Stimulated activated CD8-positive, alpha-beta memory T cell treated with anti-CD3 and anti-CD28 coated beads, Interleukin-7, amount 100 ng/mL, for 48 hours (primary cell): ENCODE measurements at places on chromosomes 13 and 19.

- DNase-seq: no peak
These were observed 150.6 kb upstream of the SPACA7 start for GRCh38 chr13:112225429-112226090.

- peak; percentile 39 for DNase-seq
These were observed at the start of gene ETV2 for GRCh38 chr19:35641515-35642151. ETV2 (plus strand) TSS chr19:35641745; CDS start chr19:35642461, 716 bp downstream.

DNA sequence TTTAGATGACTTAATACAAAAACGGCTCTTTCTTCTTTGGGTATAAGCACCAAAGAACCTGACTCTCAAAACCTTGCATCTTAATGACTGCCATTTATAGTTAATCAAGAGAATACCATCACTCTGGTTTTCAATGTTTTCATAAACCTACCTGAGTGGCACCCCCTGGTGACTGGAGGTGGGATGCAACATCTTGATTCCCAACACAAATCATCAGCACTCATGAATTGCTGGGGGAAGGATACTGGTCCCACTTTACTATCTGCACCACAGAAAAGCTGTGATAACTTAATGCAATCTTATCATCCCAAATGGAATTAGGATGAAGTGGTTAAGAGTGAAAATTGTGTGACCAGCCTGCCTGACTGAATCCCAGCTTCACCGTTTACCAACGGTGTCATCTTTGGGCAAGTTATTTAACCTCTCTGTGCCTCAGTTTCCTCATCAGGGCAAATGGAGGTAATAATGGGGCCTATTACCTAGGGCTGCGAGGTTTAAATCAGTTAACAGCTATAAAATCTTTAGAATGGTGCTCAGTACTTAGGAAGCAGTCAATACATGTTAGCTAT lies 366.4 kb downstream of the KLF12 start:
- no peak for DNase-seq

- no peak for DNase-seq
These were observed 268.9 kb downstream of the IRS2 start for GRCh38 chr13:109517517-109517916.

- DNase-seq: no peak
These were observed 7.3 kb downstream of the FXYD3 start for GRCh38 chr19:35122687-35123551.

GRCh38 chr13:21014502-21015170 lies 46.8 kb downstream of the LATS2 start:
- DNase-seq: no peak

DNA sequence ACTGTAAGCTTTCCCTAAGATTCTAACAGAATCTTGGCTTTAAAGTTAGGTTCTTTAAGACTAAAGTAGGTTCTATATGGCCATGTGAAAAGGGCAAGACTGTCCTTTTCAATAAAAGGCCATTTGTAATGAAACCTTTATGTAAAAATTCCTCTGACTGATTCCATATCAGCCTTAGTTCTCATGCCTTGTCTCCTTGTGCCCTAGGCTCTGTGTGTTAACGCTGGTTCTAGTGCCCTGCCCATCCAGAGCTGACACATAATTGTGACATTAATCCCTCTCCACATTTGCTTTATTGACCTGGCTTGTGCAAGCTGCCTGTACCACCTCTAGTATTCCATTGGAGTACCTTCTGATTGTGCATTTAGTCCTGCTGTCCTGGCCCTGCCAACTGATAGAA lies 28.2 kb downstream of the CYSLTR2 start:
- no peak for DNase-seq

DNA sequence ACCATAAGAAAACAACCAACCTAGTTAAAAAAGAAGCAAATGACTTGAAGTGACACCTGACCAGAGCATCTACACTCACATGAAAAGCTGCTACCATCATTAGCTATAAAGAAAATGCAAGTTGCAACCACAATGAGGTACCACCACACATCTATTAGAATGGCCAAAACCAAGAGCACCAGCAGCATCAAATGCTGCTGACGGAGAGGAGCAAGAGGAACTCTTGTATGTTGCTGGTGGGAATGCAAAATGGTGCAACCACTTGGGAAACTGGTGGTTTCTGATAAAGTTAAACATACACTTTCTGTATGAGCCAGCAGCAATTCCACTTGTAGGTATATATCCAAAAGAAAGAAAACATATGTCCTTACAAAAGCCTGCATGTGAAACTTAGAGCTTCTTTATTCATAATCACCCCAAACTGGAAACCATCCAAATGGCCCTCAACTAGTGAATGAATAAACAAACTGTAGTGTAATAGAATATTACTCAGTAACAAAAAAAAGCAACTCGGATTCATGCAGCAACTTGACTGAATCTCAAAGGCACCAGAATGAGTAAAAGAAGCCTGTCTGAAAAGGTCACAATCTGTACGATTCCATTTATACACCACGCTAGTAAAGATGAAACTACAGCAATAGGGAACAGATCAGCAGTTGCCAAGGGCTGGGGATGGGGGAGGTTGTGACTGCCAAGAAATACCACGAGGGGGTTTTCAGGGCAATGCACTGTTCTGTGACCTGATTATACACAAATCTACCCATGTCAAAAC lies 60.9 kb upstream of the RANBP3 start:
- DNase-seq: peak; percentile 50

- DNase-seq: no peak
These were observed 19.8 kb downstream of the MAST3 start for GRCh38 chr19:18117364-18117691.

GRCh38 chr13:25463496-25463895 lies 91.7 kb downstream of the ATP8A2 start:
- no peak for DNase-seq

GRCh38 chr13:23979361-23980159 lies 82.3 kb upstream of the C1QTNF9B start:
- DNase-seq: peak; percentile 15

GRCh38 chr13:98922306-98922705 lies 55.6 kb downstream of the DOCK9 start:
- no peak for DNase-seq

DNA sequence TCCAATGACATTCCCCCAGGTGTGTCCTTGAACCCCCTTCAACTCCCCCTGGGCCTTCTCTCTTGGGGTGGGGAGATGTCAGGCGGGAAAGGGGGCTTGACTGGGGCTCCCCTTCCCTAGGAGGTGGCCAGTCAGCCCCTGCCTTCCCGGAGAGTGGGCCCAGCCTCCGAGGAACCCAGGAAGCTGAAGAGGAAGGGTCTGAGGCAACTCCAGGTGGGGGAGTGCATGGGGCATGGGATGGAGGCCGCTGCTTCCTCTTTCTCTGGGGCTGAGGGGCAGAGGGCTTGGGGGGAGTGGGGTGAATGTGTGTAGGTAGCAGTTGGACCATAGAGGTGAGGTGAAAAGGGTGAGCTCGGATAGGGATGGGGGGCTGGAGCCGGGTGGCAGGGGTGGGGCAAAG lies 2.7 kb upstream of the INAFM1 start:
- DNase-seq: no peak

- DNase-seq: no peak
These were observed 262.8 kb upstream of the RFC3 start for GRCh38 chr13:33554919-33555791.

DNA sequence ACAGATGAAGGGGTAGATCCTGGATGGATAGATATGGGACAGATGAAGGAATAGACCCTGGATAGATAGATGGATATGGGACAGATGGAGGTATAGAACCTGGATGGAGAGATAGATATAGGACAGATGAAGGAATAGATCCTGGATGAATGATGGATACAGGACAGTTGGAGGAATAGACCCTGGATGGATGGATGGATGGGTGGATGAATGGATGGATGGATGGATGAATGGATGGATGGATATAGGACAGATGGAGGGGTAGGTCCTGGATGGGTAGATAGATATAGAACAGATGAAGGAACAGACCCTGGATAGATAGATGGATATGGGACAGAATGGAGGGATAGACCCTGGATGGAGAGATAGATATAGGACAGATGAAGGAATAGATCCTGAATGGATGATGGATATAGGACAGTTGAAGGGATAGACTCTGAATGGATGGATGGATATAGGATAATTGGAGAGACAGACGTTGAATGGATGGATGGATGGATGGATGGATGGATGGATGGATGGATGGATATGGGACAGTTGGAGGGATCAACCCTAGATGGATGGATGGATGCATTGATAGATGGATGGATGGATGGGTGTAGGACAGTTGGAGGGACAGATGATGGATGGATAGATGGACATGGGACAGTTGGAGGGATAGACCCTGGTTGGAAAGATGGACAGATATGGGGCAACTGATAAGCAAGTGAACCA lies 23.3 kb upstream of the EMP3 start:
- no peak for DNase-seq

- no peak for DNase-seq
These were observed 2.6 kb downstream of the VMAC start for GRCh38 chr19:5907241-5907640.

GRCh38 chr13:111540486-111540885 lies 220.0 kb downstream of the TEX29 start:
- DNase-seq: no peak

DNA sequence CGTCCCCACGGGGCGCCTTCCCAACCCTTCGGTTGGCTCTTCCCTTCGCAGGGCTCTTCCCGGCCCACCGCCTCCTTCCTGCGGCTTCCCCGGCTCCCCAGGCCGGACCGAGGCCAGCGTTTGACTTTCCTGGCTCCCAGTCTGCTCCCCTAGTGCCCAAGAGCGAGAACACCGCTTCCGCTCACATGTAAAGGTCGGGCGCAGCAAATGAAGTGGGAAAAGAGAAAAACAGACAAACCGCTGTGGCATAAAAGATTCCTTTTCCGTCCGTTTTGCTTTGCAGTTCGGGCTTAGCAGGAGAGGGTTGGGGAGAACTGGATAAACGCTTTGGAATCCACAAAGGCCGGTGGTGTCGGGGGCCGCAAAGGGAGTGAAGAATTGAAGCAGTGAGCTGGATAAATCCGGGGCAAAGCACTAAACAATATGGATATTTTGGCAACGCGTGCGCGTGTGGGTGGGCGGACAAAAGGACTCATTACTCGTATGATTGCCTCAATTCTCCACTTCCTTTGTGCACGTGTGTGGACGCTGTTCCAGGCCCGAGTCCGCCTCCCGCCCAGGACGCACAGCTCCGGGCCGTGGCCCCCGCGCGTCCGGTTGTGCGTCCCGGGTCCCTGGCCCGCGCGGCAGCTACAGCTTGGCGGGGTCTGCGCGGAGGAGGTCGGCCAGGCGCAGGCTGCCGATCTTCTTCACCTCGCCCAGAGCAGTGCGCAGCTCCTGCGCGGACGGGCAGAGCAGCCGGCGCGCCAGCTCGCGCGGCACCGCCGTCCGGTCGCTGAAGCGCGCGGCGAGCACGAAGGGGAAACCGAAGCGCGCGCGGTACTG lies 8.6 kb upstream of the CDX2 start:
- DNase-seq: no peak

DNA sequence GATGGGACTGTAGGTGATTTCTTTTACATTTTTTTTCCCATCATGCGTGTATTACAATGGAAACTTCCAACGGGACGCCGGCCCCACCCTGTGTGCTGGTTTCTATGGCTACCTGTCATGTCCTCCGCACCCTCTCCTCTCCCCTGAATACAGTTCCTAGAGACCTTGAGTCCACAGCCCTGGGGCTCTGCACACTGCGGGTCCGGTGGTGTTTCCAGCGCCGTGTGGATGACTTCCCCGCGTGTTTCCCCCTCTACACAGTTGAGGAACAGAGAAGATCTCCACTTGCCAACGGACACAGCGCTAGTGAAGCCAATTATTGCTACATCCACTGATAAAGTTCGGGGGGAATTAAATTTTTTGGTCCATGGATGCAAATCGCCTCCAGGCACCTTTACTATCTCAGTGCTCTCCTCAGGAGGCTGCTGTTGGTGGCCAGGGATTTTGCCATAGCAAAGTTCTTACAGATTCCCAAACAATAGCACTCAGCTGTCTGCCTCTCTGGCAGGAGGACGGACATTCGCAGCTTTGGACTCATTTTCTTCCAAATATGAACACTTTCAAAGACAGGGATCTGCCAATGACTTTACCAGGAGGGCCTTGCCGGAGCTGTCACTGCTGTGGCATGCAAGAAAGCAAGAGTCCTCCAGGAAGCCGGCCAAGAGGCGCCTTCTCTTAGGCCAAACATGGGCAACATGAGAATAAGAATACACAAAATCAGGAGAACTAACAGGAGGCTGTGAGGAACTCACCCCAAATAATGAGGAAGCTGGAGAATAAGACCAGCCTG lies 39.3 kb upstream of the GAS6 start:
- no peak for DNase-seq

GRCh38 chr13:52104624-52105023 lies 24.2 kb downstream of the NEK5 start:
- DNase-seq: no peak

DNA sequence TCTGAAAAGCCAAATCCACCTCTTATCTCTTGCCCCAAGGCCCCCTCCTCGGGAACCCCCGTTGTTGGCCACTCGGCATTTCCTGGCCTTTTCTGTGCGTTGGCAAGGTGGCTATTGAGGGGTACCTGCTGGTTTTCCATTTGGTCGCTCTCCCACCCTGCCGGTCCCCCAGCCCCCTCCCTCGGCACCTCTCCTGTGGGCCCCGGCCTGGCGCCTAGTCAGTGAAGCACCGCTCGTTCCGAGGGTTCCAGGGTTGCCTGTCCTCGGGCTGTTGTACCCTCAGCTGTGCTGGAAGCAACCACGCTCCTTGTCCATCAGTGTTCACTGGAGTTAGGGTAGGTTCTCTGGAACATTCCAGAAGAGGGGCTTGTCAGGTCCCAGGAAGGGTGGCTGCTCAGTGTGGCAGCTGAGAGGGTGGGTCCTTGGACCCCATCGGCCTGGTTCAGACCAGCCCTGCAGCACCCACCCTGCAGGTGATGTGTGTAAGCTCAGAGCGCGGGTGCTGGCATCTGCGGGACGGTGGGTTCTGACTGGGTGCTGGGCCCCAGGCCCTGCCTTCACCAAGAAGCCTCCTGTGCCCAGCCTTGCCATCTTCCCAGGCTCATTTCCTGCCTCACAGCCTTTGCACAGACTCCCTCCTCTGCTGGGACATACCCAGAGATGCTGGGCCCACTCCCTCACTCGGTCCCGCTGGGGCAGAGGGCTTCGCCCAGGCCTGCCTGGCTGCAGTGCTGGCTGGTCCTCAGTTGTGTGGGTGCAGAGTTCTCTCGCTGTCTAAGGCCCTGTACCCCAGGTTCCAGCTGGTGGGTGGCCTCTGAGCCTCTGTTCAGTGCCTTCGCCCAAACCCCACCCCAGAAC lies 21.3 kb downstream of the NKPD1 start:
- DNase-seq: no peak

DNA sequence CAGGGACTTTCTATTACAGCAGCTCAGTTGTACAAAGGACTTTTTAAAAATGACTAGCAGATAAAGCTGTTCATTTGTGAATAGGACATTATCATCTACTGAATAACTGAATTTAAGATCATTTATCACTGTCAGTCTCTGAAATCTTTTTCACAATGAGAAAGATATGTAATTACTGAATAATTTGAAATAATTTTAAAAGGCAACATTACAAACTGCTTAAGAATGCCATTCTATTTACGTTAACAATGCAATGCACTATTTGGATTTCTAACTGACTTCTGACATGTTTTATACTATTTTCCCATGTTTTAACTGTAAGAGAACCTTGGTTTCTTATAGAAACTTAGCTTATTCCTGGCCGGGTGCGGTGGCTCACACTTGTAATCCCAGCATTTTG lies 2033.0 kb upstream of the PCDH20 start:
- no peak for DNase-seq

- no peak for DNase-seq
These were observed 393.6 kb downstream of the GPC5 start for GRCh38 chr13:91792054-91792453.

GRCh38 chr19:6006896-6007295 lies 29.0 kb upstream of the RANBP3 start:
- DNase-seq: no peak

- DNase-seq: no peak
These were observed 66.2 kb upstream of the GPR183 start for GRCh38 chr13:99373436-99373835.

GRCh38 chr13:99356262-99357091 lies 49.3 kb upstream of the GPR183 start:
- DNase-seq: no peak
